ENCODE measurements at places on chromosomes 6 and 20.

GRCh38 chr20:20806121-20807095 is 94.0 kb upstream of the RALGAPA2 start:
- DNase-seq, result no peak

- no peak for DNase-seq
These were observed 40.1 kb downstream of the ADNP start for GRCh38 chr20:50891138-50891537.

DNA sequence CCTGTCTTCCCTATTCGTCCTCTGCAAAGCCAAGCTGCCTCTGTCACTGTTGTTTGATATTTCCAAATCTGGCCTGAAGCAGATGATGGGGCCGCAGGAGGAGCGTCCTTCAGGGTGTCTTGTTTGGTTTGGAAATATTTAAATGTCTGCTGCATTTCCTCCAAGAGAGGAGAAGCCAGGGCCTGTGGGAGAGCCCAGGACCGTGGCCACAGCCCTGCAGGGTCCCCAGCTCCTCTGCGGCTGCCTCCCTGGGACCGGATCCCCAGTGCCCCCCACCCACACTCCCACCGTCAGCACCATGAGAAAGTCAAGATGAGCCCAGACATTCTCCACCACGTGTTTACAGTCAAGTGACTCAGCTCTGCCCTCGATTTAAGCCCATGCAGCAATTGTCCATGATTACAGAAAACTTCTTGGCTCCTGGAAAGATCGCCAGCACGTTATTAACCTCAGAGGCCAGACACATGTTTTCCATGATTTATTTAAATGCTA is 18.2 kb downstream of the FOXF2 start:
- DNase-seq, result no peak

DNA sequence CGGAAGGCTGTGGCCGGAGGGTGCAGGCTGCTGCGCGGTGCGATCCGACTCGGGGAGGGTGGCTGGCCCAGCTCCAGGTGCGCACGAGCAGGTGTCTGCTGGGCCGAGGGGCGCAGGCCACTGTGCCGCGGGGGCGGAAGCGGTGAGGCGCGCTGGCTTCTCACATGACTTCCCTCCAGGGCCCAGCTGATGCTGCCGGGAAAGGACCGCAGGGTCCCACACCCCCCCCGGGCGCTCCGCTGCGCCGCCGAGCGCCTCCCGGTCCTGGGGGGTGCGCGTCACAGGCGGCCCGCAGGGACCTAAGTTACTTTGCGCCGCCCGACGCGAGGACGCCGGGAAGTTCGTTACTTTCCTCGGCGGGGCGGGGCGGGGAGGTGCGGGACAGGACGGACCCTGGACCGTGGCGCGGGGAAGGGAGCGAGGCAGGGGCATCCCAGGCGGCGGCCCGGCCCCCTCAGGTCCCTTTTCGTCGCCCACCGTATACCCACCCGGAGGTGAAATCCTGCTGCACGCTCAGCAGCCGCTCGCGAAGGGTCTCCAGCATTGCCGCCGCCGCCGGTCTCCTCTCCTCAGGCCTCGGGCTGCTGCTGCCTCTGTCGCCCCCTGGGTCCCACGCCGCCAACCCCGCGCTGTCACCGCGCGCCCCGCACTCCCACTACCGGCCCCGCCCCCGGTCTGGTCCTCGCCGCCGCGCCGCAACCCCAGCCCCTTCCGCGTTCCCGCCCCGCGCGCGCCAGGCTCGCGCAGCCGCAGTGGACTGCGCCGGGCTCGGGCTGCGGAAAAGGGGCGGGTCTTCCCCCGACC is at the start of gene DTNBP1:
TSS of gene DTNBP1 (minus strand) at position 703 of the 804 bp plus-strand sequence. CDS start at position 544, 159 bp downstream.
- DNase-seq, result peak; percentile 86

DNA sequence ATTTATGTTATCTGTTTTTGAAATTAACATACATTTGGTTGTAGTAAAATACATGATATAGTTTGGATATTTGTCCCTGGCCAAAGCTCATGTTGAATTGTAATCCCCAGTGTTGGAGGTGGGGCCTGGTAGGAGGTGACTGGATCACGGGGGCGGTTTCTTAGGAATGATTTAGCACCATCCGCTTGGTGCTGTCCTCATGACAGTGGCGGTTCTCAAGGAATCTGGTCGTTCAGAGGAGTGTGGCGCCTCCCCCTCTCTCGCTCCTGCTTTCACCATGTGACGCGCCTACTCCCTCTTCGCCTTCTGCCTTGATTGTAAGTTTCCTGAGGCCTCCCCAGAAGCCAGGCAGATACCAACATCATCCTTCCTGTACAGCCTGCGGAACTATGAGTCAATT is 29.0 kb downstream of the CTCFL start:
- no peak for DNase-seq

DNA sequence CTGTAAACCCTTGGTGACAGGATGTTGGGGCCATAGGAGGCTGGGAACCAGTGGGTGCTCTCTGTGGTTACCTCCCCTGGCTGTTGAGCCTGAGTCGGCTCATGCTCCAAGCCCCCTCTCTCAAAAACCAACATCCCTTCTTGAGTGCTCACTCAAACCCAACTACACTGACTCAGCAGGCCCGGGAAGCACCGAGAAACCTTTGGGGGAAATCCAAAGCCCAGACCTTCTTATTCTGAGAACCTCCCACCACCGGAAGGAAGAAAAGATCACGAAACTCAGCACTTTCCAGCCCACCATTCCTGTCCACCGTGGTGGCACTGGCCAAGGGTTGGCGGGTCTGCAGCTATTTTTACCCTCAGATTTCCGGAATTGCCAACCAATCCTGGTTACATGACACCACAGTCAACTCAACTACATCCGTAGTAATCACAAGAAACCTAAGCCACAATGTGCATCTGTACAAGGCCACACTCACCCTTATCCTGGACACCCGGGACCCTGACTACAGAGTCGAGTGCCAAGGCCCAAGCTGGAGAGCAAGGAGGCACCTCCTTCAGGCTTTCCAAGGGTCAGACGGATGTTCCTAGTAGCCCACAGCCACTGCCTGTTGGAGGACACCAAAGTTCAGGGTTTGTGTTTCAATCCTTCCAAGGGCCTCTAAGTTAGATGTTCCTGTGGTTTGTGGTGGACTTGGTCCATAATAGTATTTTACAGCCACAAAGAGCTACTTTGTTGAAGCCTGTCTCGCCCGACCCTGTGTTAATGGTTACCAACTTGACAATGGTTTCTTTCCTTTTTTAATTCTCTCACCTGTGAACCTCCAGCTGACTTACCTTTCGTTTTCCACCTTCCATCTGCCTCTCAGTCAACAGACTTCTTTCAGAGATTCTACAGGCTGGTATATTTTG is 317.0 kb downstream of the CDC5L start:
- DNase-seq, result peak; percentile 27

- no peak for DNase-seq
These were observed 850.0 kb downstream of the DHX35 start for GRCh38 chr20:39812116-39812515.

DNA sequence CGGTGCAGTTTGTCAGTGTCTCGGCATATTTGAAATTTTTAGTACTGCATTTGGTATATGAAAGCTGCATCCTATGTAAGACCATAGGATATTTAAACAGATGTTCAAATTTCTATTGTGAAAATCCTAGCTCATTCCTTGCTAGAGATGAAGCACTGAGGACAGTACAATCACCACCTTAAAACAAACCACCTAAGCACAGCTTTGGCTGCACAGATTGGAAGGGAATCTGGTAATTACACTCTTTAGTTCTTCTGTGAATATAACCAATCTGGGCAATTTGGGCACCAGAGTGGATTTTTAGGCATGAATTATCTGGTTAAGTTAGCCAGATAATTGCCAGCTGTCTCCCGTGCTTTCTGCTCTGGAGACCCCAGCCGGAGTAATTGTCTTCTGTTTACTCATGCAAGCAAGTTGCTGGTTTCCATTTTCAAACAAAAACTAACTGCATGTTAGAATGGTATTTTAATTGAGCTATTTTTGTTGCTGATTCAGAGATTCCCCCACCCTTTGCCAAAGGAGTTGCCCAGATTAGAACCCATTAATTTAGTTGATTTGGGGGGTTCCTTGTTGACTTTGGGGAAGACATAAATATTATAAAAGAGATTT is 36.9 kb downstream of the E2F3 start:
- no peak for DNase-seq

DNA sequence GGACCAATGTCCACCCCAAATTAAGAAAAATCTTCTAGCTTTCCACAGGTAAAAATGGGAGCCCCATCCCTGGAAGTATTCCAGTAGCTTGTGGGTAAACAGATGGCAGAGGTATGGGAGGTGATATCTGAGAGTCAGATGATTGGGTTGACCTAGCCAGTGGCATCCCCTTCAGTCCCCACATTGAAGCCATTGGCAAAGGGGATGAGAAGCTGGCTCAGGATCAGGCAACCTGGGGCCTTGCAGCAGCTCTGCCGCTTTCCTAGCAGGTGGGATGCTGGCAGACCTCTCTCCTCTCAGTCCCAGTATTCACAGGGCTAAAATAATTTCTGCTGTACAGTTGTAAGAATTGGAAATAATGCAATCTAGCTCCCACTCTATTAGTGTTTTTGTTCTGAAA is 108.9 kb upstream of the KCNG1 start:
- DNase-seq, result no peak

- DNase-seq, result no peak
These were observed 41.3 kb downstream of the RSPH3 start for GRCh38 chr6:158958504-158959386.

- DNase-seq, result no peak
These were observed at the start of gene PTCRA for GRCh38 chr6:42915732-42916131. Gene PTCRA, plus strand, starts transcription at chr6:42916053. Its CDS starts 17 bp downstream, at chr6:42916070.

DNA sequence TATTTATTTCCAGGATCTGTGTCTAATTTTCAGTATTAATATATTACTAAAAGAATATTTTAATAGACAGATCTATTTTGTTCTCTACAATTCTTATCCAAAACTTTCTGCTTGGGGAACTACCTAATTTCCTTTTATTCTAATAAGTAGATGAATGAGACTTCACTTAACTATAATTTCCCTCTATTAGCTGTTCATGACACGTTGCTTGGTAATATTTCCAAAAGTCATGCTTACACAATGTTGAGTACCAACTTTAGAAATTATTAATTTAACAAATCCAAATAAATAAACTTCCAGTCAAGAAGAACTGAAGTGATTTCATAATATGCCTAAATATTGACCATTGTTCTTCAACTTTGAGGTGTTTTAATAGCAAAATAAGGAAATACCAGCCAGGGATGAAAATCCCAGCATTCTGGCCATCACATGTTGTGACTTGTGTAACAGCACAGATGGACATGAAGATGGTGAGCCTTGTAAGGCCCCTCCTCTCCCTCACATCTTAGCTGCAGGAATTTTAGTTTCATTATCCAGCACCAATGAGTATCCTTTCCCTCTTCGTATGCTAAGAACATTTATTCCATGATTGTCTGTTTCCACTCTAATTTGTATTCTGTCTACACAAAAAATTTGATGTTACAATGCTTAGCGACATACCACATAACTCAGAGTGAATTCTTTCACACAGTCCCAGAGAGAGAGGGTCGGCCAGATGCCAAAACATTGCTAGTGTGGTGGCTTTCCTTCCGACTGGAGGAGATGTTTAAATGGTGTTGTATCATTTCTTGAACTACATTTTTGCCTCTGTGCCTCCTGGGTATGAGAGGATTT is 137.5 kb downstream of the FOXA2 start:
- DNase-seq, result no peak

GRCh38 chr6:119340796-119341487 is 8.6 kb downstream of the MAN1A1 start:
- DNase-seq, result no peak

GRCh38 chr6:45488889-45489288 is 111.2 kb upstream of the SUPT3H start:
- no peak for DNase-seq

- no peak for DNase-seq
These were observed 34.5 kb downstream of the CNBD2 start for GRCh38 chr20:36002855-36003254.

DNA sequence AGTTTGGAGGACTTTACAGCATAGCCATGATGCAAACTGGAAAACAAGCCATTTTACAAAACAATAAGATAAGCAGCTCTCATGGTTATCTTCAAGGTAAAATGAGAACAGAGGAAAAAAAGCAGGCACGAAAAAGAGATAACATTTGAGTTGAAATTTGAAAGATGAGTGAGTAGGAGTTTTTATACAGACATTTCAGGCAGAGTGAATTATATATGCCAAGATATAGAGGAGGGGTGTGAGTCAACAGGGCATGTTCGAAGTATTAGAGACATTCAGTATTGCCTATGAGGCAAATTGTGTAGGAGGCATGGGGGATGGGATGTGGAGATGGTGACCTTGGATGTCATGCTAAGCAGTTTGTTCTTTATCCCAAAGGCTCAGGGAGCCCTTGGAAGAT is 240.5 kb upstream of the MAN1A1 start:
- DNase-seq, result no peak

DNA sequence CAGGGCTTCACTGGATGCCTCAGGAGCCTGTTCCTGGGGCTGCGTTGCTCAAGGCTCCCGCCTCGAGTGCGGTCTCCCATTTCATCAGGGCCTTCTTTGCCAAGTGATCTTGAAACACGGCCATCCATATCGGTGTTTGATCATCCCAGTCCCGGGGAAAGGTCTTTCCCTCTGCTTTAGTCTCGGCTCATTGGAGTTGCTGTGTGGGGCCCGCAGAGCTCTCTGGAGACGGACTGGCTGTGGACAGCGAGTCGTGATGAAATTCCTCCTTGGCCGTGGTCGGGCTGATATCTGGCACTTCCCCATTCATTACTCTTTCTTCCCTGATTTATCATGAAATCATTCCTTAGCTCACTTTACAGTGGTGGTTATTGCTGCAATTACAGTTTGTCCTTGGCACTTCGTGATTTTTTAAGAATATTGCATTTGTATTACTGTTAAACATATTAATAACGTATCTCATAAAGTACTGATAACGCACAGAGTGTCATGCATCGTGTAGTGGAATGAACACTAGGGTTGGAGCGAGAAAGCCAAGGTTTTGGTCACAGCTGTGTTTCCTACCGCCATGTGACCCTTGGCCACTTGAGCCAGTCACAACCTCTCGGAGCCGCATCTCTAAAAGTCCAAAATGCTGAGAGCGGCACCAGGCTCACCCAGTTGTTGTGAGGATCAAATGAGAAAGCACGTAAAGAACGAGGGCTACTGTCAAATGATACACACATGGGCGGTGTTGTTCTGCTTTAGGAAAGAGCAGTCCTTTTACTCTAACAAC is 71.8 kb downstream of the MTHFD1L start:
- no peak for DNase-seq

GRCh38 chr6:44960898-44961297 is 367.2 kb upstream of the RUNX2 start:
- no peak for DNase-seq

GRCh38 chr6:162785632-162786242 is 58.0 kb downstream of the PACRG start:
- no peak for DNase-seq

DNA sequence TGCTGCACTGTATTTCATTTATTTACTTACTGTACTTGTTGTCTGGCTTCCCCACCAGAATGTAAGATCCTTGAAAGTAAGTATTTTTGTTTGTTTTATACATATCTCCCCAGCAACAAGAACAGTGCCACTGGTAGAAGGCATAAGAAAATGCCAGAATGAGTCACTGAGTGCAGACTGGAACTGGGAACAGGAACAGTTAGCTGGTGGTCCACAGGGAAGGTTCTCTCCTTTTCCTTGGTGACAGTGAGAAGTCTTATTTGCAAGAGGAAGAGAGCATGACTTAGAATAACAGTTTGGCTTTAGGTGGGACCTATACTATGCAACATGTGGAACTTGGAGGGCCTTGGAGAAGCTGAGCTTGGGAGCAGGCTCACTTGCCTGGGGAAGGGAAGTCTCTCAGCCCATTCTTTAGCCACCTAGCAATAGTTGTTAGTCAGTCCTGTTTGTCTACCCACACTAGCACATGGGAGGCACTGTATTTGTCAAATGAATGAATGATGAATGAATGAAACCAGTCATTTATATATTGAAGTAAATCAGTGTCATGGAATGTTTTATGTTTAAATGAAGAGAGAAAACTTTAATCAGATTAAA is 203.5 kb downstream of the KCNQ5 start:
- DNase-seq, result no peak

- peak; percentile 17 for DNase-seq
These were observed 89.4 kb downstream of the GRM4 start for GRCh38 chr6:34056305-34057108.
